ENCODE measurements at places on chromosomes 13 and 19.

GRCh38 chr13:100544866-100545683, 43.5 kb downstream of the GGACT start:
- DNase-seq = no peak

- no peak for DNase-seq
Observed at GRCh38 chr19:47842941-47843340, 16.1 kb upstream of the TPRX2 start.

GRCh38 chr19:30240904-30241695, 131.1 kb upstream of the ZNF536 start:
- no peak for DNase-seq

DNA sequence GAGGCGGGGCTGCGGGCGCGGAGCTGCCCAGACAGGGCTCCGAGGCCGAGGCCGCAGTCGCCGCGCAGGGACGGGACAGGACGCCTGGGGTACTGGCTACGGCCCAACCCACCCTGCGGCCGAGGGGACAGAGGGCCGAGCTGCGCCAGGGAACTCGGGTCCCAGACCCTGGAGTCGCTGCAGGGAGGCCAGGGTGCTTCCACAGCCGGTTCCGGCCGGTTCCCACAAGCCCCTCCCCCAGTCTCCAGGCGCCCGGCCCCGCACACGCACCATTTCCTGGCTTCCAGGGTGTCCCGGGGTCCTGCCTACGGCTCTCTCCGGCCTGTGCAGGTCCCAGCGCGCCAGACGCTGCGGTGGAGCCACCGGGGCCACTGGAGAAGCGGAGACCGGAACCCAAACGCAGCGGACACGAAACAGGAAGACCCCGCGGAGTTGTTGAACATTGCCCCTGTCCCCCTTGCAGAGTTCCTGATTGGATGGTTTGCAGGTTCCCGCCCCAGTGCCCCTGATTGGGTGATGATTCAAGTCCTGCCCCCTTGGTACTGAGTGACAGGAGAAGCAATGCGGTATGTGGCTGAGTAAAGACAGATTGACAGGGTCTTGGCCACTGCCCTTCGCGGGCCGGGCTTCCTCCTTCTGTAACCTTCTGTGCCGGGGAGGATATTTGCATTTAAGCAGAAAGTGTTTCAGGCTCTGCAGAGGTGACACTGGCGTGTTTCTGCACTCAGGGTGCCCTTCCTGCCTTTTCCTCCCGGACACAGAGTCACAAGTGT, at the start of gene ZNF564:
TSS of gene ZNF564 (minus strand) at position 423 of the 773 bp plus-strand sequence. CDS start at position 273, 150 bp downstream.
- peak; percentile 95 for DNase-seq

DNA sequence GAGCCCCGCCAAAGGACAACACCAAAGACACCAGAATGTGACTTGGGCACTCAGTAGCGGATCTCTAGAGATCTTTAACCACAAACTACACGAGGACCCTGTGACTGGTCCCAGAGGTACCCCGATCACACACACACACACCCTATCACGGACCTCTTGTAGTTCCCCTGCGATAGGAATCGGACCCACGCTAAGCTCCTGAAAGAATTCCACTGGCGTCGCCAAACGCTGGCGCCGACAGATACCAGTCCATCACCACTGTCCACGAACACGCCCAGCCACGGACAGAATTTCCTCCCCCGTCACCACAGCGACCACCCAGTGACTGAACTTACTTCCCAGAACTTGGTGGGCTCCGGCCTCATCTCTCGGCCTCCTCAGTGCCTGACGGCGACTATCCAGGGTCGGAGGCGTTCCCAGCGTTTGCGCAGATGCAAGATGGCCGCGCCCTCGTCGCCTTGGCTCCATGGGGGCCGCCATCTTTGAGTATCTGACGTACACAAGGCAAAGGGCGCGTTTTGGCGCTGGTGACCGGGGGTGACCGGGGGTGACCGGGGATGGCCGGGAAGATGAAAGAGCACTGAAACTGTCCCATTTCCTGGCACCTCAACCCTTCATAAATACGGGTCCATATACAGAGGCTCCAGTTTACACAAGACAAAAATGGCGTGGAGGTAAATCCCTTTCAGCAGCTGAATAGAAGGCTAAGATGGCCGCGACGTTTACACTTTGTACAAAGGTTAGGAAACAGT, at the start of gene ZNF615:
TSS of gene ZNF615 (minus strand) at position 406 of the 752 bp plus-strand sequence. CDS start 4,500 bp downstream, outside the sequence.
- peak; percentile 89 for DNase-seq

DNA sequence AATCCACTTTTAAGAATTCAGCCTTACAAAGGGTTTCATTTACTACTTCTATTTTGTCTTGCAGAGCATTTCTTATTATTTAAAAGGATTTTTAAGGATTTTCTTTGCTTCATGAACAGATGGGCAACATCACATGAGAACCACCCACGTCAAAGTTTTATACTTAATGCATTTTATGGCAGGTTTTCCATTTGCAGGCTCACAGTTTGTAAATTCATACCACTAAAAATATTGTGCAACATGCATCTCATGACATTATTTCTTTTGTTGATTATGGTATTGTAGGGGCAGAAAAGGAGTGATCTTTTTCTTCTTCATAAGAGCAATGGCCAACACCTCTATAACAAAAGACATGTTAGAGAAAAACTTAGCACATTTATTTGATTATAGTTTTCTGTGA, 554.0 kb upstream of the SPRY2 start:
- no peak for DNase-seq

DNA sequence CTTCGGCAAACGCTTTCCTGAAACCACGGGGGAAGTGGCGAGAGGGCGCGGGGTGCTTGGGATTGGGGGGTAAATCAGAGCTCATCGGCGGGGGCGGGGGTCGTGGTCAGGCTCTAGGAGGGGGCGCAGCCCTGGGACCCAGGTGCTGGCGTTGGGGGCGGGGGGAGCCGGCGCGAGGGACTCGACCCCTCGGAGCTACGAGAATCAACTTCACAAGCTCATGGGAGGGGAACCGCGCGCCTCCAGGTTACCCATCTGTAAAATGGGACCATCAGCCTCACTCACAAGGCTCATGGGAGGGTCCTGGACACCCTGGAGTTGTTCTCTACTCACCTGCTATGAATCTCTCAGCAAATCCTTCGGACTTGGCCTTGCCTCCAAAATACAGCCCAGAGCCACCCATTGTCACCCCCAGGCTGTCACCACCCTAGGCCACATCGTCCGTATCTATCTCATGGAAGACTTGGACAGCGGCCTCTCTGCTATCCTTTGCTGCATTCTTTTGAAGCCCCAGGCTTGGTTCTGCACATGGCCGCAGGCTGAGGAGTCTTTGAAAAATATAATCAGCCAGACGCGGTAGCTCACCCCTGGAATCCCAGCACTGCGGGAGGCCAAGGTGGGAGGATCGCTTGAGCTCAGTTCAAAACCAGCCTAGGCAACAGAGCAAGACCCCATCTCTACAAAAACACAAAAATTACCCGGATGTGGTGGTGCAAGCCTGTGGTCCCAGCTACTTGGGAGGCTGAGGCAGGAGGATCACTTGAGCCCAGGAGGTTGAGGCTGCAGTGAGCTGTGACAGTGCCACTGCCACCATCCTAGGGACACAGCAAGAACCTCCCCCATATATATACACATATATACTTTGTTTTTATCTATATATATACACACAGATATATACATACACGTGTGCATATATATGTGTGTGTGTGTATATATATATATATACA, 939 bp upstream of the RANBP3 start:
- no peak for DNase-seq

- no peak for DNase-seq
Observed at GRCh38 chr19:31693131-31693932, 344.1 kb upstream of the TSHZ3 start.

All from activated naive CD4-positive, alpha-beta T cell treated with anti-CD3 and anti-CD28 coated beads, Interleukin-2, amount 50 U/mL, for 72 hours (primary cell).